ENCODE measurements at places on chromosomes 12 and 14.
A peak's percentile ranks its signal among the peaks of the same experiment; 100 is the strongest.

DNA sequence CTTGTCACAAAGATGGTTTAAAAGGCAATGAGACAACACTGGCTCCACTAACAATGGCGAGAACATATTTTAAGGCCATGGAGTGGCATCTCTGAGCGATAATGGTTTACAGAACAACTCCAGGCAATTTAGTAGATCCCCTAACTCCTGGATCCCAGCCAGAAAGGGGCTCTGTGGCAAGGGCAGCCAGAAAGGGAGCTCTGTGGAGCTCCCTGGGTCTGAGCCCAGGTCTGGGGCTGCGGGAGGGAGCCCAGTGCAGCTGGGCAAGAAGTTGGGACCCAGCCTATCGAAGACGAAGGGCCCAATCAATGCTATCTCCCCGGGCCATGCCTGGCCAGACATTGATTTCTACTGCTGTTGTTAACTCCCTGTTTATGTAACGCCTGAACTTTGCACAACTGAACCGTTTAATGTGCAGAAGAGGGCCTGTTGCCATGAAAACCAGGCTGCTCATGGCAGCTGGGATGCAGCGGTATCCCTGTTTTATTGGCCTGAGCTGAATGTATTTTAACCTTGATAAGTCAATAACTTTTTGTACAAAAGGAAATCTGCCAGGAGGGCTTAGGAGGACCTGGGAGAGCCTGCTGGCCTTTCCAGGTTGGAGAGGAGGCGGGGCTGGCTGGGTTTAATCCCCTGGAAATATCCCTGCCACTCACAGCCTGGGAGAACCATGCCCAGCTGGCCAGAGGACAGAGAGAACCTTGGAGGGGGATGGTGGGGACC lies 6.7 kb upstream of the FAM222A start:
- no peak for DNase-seq

GRCh38 chr12:72742568-72742967 lies 470.4 kb downstream of the TRHDE start:
- no peak for DNase-seq

- DNase-seq, result no peak
Observed at GRCh38 chr12:68138480-68138879, 21.1 kb downstream of the IFNG start.

DNA sequence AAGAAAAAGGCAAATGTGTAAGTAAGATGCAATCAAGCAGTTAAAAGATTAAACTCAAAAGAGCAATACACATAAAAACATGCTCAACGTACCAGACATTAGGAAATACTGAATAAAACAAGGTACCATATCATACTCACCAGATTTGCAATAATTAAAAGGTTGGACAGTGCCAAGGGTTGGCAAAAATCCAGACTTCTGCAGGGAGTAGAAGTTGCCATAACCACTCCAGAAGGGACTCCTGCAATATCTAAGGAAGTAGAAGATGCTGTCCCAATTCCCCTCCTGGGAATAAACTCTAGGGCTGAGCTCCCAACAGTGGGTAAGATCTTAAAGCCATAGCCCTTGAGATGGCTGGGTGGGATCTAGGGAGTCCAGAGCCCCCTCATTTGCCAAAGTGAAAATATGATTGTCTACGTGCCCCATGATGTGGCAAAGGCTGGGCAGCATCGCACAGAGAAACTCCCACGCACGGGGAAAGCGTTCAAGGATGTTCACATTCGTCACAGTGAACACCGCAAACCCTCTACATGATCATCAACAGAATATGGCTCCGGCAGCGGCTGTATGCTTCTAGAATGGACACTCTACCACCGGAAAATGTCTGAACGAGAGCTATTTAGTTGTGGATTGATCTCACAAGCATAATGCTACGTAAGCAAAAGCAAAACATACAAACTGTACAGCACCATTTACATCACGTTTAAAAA lies 12.3 kb downstream of the KCTD10 start:
- no peak for DNase-seq

GRCh38 chr14:32683679-32684078 lies 255.0 kb upstream of the NPAS3 start:
- DNase-seq, result no peak

GRCh38 chr12:2283916-2284315 lies 231.1 kb downstream of the CACNA1C start:
- no peak for DNase-seq

- peak; percentile 64 for DNase-seq
Observed at GRCh38 chr12:19739195-19739776, 300.0 kb downstream of the AEBP2 start.

DNA sequence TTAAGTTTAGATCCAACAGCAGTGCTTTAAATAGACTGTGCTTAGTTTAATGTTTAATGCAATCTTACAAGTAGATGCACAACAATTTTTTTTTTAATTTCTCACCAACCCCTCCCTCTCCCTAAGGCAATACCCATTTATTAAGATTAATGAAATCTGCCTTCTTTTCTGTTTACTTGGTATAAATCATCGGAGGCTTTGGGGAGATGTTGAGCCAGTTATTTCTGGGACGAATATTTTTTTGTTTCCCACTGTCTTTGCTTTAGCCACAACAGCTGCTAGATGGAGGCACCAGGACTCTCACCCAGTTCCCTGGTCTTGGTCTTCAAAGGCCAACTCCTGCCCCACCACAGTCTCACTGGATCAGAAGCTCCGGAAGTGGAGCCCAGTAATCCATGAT lies 113.4 kb downstream of the PLXNC1 start:
- no peak for DNase-seq

DNA sequence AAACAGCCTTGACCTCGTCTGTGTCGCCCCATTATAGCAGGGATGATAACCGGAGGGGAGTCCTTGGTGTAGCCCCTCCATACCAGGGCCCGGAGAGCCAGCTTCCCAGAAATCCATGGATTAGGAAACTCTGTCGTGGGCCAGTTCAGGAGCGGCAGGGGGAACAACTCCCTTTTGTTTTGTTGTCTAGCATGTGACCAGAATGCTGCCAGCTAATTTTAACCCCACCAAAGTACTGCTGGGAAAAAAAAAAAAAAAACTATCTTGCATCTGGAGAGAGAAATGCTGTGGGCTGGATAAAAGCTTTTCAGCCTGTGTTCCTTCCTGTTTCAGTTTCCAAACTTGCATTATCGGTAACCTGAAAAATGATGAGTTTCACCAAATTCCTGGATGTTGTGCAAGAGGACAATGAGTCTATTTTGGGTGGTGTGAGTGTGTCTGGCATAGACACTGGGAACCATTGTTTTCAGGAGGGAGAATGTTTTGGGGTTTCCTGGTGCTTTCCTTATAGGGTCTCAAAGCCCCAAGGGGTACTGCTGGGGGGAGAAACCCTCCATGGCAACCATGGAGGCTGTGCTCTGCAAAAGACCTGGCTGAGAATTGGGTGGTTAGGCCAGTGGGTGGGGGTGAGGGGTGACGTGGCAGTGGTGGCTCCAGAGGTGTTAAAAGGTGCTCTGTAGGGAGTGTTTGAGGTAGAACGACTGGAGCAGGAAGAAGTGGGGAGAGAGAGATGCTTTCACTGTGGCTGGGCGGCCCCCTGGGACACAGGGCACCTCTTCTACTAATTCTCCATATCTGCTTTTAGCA lies 14.9 kb upstream of the IRF2BPL start:
- peak; percentile 60 for DNase-seq

- no peak for DNase-seq
Observed at GRCh38 chr14:24145690-24146452, 539 bp downstream of the PSME2 start.

GRCh38 chr12:104514092-104514810 lies 57.5 kb downstream of the CHST11 start:
- no peak for DNase-seq

DNA sequence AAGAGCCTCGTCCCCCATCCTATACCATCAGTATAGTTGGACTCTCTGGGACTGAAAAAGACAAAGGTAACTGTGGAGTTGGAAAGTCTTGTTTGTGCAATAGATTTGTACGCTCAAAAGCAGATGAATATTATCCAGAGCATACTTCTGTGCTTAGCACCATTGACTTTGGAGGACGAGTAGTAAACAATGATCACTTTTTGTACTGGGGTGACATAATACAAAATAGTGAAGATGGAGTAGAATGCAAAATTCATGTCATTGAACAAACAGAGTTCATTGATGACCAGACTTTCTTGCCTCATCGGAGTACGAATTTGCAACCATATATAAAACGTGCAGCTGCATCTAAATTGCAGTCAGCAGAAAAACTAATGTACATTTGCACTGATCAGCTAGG lies 13.6 kb downstream of the ARHGAP5 start:
- DNase-seq, result no peak

GRCh38 chr12:71656740-71657139 lies 6.9 kb downstream of the ZFC3H1 start:
- DNase-seq, result no peak
